Activated CD4-positive, alpha-beta T cell treated with anti-CD3 and anti-CD28 coated beads, Interleukin-2, amount 10 ng/mL, durations not matched to agents 7 days and 5 days (primary cell): ENCODE measurements at places on chromosomes 1 and 21. TPM values are rescaled to one million over a fixed set of nuclear protein-coding genes. Genes with fewer than 3 reads are reported as not detected.

OR6K3 gene
- not detected for total RNA-seq

OR2L3 gene
- total RNA-seq: not detected

IGSF8 gene
- total RNA-seq: 36.4 TPM

GRCh38 chr1:46459315-46459714 is 30.3 kb upstream of the DMBX1 start:
- no peaks in the 10 kb centered on the region for H3K4me1 ChIP-seq
- no peak overlapping the region for H3K27ac ChIP-seq
- no peaks in the 10 kb centered on the region for H3K36me3 ChIP-seq
- H3K27me3 ChIP-seq: peaks cover 46% of the 10 kb centered on the region
- no peak overlapping the region for H3K4me3 ChIP-seq

- H3K27me3 ChIP-seq: peaks cover 6% of the 10 kb centered on the region
- DNase-seq: no peak
- no peak overlapping the region for H3K4me3 ChIP-seq
- H3K27ac ChIP-seq: no peak overlapping the region
- no peaks in the 10 kb centered on the region for H3K4me1 ChIP-seq
Measured at GRCh38 chr21:17498586-17498985, 14.3 kb upstream of the CXADR start.

GRCh38 chr21:14901482-14901958 is 163.3 kb downstream of the NRIP1 start:
- H3K4me1 ChIP-seq: peaks cover 7% of the 10 kb centered on the region
- no peak overlapping the region for H3K27ac ChIP-seq
- no peaks in the 10 kb centered on the region for H3K27me3 ChIP-seq
- DNase-seq: no peak
- no peak overlapping the region for H3K4me3 ChIP-seq
- H3K36me3 ChIP-seq: no peaks in the 10 kb centered on the region

GRCh38 chr1:80384083-80384830 is 1377.7 kb upstream of the ADGRL4 start:
- no peaks in the 10 kb centered on the region for H3K4me1 ChIP-seq
- H3K27ac ChIP-seq: no peak overlapping the region
- H3K4me3 ChIP-seq: no peak overlapping the region
- H3K36me3 ChIP-seq: no peaks in the 10 kb centered on the region
- no peaks in the 10 kb centered on the region for H3K27me3 ChIP-seq

DNA sequence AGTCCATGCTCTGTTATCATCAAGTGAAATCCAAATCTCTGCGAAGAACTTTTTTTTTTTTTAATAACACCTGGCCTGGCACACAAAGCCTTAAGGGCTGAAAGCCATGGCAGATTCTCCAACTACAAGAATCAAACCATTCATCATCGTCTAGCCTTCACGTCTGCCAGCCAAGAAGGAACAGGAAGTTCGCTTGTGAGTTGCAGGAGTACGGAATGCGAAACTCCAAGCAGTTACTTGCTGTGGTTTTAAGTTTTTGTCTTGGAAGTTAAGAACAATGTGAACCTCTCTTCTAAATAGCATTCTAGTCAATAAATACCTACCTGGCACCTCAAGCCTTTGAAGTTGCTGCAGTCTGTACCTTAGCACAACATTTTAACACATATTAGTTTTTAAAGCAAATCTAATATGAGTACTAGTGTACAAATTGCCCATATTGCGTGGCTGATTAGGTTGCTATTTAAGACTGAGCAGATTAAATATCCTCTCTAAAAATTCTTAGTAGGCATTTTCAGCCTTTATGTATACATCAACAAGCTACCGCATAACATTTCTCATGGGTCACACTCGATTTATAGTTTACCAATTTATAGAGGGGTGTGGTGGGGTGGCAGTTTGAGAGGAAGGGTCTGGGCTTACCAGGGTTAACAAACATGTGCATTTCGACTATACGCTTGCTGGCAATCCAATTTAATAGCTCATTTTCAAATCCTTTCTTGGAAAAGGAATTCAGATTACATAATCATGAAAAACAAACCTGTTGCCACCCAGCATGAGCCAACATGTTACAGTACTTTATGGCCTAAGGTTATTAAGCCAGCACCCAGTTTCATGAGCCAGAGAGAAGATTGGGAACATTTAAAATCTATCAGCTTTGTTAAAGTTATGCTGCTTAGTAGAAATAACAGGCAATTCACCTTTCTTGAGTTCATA is 22.2 kb upstream of the PTPN14 start:
- no peaks in the 10 kb centered on the region for H3K4me1 ChIP-seq
- H3K4me3 ChIP-seq: no peak overlapping the region
- no peaks in the 10 kb centered on the region for H3K27me3 ChIP-seq
- no peaks in the 10 kb centered on the region for H3K36me3 ChIP-seq
- no peak for DNase-seq

GRCh38 chr1:44532567-44532944 is 127.5 kb downstream of the RNF220 start:
- no peaks in the 10 kb centered on the region for H3K36me3 ChIP-seq
- H3K4me3 ChIP-seq: no peak overlapping the region
- H3K27me3 ChIP-seq: peaks cover 8% of the 10 kb centered on the region
- DNase-seq: no peak
- H3K4me1 ChIP-seq: peaks cover 5% of the 10 kb centered on the region

DNA sequence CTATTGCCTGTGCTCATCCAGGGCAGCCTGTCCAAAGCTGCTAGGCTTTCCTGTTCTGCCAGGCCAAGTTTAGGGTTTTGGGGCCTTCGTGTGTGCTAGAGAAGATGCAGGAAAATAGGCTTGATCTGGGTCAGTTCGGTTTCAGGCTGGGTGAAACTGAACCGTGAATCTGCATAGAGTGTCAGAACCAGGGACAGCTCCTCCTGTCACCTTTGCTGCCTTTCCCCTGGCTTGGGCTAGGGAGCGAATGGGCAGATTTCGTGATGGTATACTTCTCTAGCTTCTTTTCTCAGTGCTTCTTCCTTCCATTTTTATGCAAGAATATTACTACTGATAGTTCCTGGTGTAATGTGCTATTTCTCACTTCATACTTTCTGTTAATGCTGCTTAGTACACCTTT is 6.0 kb upstream of the AGO1 start:
- H3K4me1 ChIP-seq: peaks cover 5% of the 10 kb centered on the region
- H3K4me3 ChIP-seq: no peak overlapping the region
- peak; percentile 24 for DNase-seq
- H3K27ac ChIP-seq: no peak overlapping the region
- no peaks in the 10 kb centered on the region for H3K36me3 ChIP-seq

DNA sequence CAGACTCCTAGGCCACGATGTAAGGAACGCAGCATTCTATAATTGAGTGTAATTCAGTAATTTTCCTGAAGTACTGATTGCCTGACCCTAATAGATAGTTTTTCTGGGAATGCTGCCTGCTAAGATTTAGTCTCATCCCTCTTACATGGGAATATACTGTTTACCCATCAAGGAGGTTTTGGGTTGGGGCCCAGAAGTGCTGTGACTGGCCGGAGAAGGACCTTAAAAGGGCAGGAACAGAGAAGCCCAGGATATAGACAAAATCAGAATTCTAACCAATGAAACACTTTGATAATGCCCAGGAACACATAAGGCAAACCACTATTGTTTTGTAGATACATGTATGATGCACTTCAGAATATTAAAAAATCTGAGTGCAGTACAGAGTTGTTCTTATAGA is 111.6 kb downstream of the RGS2 start:
- no peak overlapping the region for H3K27ac ChIP-seq
- H3K4me1 ChIP-seq: no peaks in the 10 kb centered on the region
- no peak overlapping the region for H3K4me3 ChIP-seq
- H3K27me3 ChIP-seq: no peaks in the 10 kb centered on the region
- DNase-seq: no peak

DNA sequence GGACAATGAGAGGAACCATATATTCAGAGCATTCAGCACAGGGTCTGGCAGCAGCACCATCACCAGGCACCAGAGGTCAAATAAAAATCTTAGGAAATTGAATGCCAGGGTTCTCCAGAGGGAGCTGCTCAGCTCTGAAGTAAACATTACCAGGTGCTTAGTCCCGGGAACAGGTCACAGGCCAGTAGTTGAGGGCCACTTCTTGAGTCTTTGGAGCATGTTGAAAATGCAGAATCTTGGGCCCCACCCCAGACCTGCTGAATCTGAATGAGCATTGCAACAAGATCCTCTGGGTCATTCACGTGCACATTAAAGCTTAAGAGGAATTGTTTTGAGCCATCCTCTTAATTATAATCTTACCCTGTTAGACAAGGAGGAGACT is 33.8 kb downstream of the PHC2 start:
- peaks cover 21% of the 10 kb centered on the region for H3K27me3 ChIP-seq
- no peaks in the 10 kb centered on the region for H3K36me3 ChIP-seq
- DNase-seq: no peak
- H3K4me3 ChIP-seq: no peak overlapping the region

DNA sequence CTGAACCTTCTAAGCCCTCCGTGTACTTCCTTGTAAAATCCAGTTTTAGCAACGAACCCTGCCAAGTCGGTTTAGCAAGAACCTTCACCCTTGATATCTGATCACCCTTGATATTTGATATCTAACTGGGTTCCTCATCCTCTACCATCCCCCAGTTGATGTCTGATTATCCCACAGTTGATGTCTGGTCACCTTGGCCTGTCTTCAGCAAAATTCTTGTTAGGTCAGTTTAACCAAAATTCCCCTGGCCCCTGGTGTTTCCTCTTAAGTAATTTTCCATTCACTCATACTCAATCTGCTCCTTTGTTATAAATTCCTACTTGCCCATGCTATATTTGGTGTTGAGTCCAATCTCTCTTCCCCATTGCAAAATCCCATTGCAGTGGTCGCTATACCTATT is 114.5 kb upstream of the ZNHIT6 start:
- H3K4me3 ChIP-seq: no peak overlapping the region
- no peak overlapping the region for H3K27ac ChIP-seq

- no peak overlapping the region for H3K27ac ChIP-seq
- peaks cover 26% of the 10 kb centered on the region for H3K27me3 ChIP-seq
- H3K4me3 ChIP-seq: no peak overlapping the region
- no peak for DNase-seq
- H3K4me1 ChIP-seq: no peaks in the 10 kb centered on the region
Measured at GRCh38 chr1:203100516-203100869, 14.7 kb upstream of the MYOG start.

GRCh38 chr21:38380481-38381137 is 117.7 kb downstream of the ERG start:
- H3K27me3 ChIP-seq: peaks cover 19% of the 10 kb centered on the region
- H3K4me1 ChIP-seq: peaks cover 11% of the 10 kb centered on the region
- no peak overlapping the region for H3K4me3 ChIP-seq
- no peak for DNase-seq

- no peak overlapping the region for H3K4me3 ChIP-seq
- no peaks in the 10 kb centered on the region for H3K27me3 ChIP-seq
- no peak overlapping the region for H3K27ac ChIP-seq
- peaks cover 6% of the 10 kb centered on the region for H3K36me3 ChIP-seq
- no peak for DNase-seq
Measured at GRCh38 chr1:8171751-8172464, 145.8 kb upstream of the ERRFI1 start.

GRCh38 chr1:182182311-182182710 is 120.8 kb upstream of the ZNF648 start:
- H3K36me3 ChIP-seq: no peaks in the 10 kb centered on the region
- no peaks in the 10 kb centered on the region for H3K4me1 ChIP-seq
- H3K27me3 ChIP-seq: no peaks in the 10 kb centered on the region
- DNase-seq: no peak
- no peak overlapping the region for H3K4me3 ChIP-seq
